Upper lobe of left lung (tissue), 6 donors: ENCODE measurements at places on chromosomes 1 and 21. TPM values are rescaled to one million over a fixed set of nuclear protein-coding genes. Genes with fewer than 3 reads are reported as not detected.

The TRIM67 gene
- not detected for total RNA-seq

The TNFRSF9 gene
- total RNA-seq, result 1.3 TPM

The TDRKH gene
- 12.7 TPM for total RNA-seq

The HMGCS2 gene
- not detected for total RNA-seq

The TRIM17 gene
- 21.0 TPM for total RNA-seq

The GJA8 gene
- total RNA-seq, result not detected

The GBP2 gene
- total RNA-seq, result 124 TPM

The CELA3B gene
- 5.3 TPM for total RNA-seq

The THEM5 gene
- total RNA-seq, result not detected

The TMEM61 gene
- 2.3 TPM for total RNA-seq

The NBPF10 gene
- 2.1 TPM for total RNA-seq

The LCE3D gene
- total RNA-seq, result not detected

The EVA1C gene
- total RNA-seq, result 58.7 TPM

The GSTM5 gene
- total RNA-seq, result 12.6 TPM
